ENCODE measurements at places on chromosomes 3 and 15.

GRCh38 chr3:40713795-40714194 is 189.0 kb downstream of the ZNF621 start:
- H3K4me3 ChIP-seq = no peak overlapping the region
- H3K27me3 ChIP-seq = no peaks in the 10 kb centered on the region
- no peak overlapping the region for H3K27ac ChIP-seq
- no peak for DNase-seq
- no peaks in the 10 kb centered on the region for H3K36me3 ChIP-seq

DNA sequence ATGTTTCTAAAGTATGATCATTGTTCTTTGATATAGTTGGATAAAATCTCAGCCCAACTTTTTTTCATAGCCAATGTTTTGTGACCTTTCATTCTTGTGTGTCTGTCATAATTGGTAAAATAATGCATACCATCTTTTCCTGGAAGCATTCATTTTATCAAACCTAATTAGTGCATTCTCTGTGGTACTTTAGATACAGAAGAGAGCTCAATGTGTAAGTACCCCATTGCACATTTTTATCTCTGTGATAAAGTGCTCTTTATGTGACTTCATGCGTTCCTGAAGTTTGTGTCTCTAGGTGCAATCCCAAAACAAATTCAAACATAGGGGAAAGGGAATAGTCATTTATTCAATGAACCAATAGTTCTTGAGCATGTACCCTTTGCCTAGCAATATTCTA is 628.5 kb downstream of the GBE1 start:
- no peaks in the 10 kb centered on the region for H3K4me1 ChIP-seq
- DNase-seq = no peak
- H3K27ac ChIP-seq = no peak overlapping the region
- no peaks in the 10 kb centered on the region for H3K36me3 ChIP-seq
- no peaks in the 10 kb centered on the region for H3K27me3 ChIP-seq

GRCh38 chr15:25862071-25862471 is 1.1 kb downstream of the ATP10A start:
- H3K27me3 ChIP-seq = no peaks in the 10 kb centered on the region
- peak overlapping the region; percentile 49 for H3K4me3 ChIP-seq

GRCh38 chr3:67083277-67083676 is 85.2 kb downstream of the KBTBD8 start:
- no peak overlapping the region for H3K27ac ChIP-seq
- H3K36me3 ChIP-seq = no peaks in the 10 kb centered on the region
- H3K4me1 ChIP-seq = no peaks in the 10 kb centered on the region
- H3K27me3 ChIP-seq = no peaks in the 10 kb centered on the region

DNA sequence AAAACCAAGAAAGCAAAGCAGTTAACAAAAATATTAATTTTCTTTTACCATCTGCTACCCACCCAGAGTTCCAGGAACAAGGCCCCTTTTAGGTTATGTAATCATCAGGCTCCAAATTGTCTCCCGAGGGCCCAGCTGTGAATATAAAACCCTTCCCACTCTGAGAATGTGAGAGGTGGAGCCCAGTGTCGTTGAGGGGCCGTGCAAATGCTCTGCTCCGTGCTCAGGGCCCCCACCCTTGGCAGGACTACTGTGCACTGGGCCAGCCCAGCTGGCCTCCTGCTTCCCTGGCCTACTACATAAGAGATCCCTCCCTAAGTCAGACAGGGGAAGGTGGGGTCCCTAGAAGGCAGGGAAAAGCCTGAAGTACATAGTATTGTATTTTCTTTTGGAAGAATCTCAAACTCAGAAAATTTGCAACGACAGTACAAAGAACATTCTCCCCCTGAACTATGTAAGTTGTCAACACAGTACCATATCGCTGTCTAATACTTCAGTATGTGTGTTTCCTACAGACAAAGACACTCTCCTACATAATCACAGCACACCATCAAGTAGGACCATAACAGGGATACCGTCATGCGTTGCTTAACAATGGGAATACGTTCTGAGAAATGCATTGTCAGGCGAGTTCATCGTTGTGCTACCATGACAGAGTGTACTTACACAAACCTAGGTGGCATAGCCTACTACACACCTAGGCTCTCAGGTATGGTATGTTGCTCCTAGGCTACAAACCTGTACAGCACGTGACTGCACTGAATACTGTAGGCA is 4.4 kb upstream of the CLEC3B start:
- H3K27me3 ChIP-seq = no peaks in the 10 kb centered on the region
- no peak for DNase-seq
- no peak overlapping the region for H3K27ac ChIP-seq

DNA sequence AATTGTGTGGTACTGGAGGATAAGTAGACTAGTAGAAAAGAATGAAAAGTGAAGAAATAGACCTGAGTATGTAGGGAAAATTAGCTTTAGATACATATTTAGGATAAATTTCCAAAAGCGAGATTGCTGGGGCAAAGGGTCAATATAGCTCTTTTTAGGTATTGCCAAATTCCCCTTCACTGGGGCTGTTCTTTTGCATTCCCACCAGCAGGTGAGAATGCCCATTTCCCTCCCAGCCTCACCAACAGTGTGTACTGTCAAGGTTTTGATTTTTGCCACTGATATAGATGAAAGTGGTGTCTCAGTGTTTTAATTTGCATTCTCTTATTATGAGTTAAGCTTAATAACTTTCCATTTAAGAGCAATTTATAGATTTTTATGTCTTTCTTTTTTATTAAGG is 35.7 kb upstream of the BHLHE40 start:
- no peaks in the 10 kb centered on the region for H3K36me3 ChIP-seq
- no peak for DNase-seq
- H3K4me3 ChIP-seq = no peak overlapping the region
- no peaks in the 10 kb centered on the region for H3K4me1 ChIP-seq

- H3K4me3 ChIP-seq = no peak overlapping the region
- DNase-seq = no peak
- no peaks in the 10 kb centered on the region for H3K36me3 ChIP-seq
- H3K27me3 ChIP-seq = no peaks in the 10 kb centered on the region
- no peak overlapping the region for H3K27ac ChIP-seq
These were observed 31.1 kb downstream of the DCLK3 start for GRCh38 chr3:36733162-36733696.

GRCh38 chr3:36877930-36878685 is 66.7 kb downstream of the TRANK1 start:
- no peaks in the 10 kb centered on the region for H3K4me1 ChIP-seq
- no peaks in the 10 kb centered on the region for H3K36me3 ChIP-seq
- no peak overlapping the region for H3K4me3 ChIP-seq

- H3K36me3 ChIP-seq = no peaks in the 10 kb centered on the region
- no peaks in the 10 kb centered on the region for H3K4me1 ChIP-seq
- H3K4me3 ChIP-seq = no peak overlapping the region
- no peak overlapping the region for H3K27ac ChIP-seq
- no peaks in the 10 kb centered on the region for H3K27me3 ChIP-seq
These were observed 23.1 kb upstream of the GABPB1 start for GRCh38 chr15:50377867-50378751.

DNA sequence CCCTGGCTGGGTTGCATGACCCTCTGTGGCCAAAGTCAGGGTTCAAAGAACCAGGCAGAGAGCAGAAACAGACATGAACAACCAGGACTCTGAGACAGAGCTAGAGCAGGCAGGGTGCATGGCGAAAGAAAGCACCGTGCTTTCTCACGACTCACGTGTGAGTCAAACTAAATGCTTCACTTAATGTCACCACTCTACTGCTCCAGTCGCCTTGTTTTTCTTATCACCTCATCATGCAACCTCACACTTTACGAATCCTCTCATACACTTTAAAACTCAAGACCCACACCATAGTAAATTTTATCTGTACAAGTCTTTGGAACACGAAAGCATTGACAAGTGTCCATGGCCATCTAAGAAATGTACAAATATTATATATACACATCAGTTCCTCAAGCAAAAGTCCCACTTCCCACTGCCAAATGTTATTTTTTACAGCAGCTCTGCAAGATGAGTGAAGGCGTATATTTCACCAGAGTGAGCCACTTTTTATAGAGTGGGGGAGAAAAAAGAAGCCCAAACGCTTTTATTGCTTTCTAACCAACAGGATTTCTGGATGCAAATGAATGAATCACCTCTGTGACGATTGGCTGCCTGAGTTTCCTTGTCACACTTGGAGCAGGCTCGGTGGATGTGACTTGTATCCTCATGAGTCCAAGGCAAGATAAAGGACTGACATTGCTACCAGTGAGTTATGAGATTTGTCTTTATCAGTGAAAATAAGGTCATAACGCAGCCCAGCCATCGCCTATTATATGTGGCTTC is 16.0 kb upstream of the MEGF11 start:
- no peaks in the 10 kb centered on the region for H3K4me1 ChIP-seq
- no peak for DNase-seq

DNA sequence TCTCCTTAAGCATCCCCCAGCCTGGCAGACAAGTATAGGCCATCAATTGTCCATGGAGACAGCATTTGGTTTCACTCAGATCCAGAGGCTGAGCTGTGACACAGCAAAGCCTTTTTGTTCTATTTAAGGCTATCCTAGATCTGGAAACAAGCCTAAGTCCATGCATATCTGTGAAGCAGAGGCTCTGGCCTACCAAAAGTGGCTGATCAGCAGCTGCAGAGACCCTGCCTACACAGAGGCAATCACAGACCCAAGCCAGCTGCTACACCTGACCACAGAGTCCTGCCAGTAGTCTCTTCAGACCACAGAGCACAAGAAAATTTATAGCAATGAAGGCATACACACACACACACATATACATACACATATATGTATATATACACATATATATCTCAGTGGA is 501.7 kb upstream of the ARPP21 start:
- no peak for DNase-seq
- no peaks in the 10 kb centered on the region for H3K27me3 ChIP-seq
- no peak overlapping the region for H3K4me3 ChIP-seq
- no peak overlapping the region for H3K27ac ChIP-seq
- H3K36me3 ChIP-seq = no peaks in the 10 kb centered on the region
- H3K4me1 ChIP-seq = no peaks in the 10 kb centered on the region

- peak within 1 kb of the TSS; percentile 47 for H3K4me3 ChIP-seq
- peaks cover 10% of the 10 kb centered on the region for H3K27me3 ChIP-seq
- DNase-seq = no peak
- no peak within 1 kb of the TSS for H3K27ac ChIP-seq
These were observed at the start of gene CELSR3 for GRCh38 chr3:48662753-48663488. CELSR3 (minus strand) TSS chr3:48662886; CDS start chr3:48662634, 252 bp downstream.

Data from right lobe of liver (tissue), 6 donors.